ENCODE measurements at places on chromosomes 6 and 20.

DNA sequence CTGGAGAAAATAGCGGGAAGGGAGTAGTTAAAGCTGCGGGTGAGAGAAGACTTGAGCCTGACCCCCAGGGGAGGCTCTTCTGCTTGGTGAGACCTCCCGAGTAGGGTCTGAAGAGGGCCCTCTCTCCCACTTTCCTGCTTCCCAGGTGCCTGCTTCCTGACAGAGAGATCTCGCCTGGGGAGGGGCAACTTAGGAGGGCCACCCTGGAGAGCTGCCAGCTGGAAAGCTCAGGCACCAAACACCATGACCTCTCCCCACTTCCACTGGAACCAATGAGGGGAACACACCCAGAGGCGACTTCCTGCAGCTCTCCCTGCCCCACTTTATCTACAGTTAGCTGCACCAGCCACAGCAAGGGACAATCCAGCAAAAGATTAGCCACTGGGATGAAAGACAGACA is 208.0 kb downstream of the TBXT start:
- no peak for DNase-seq

- DNase-seq: no peak
These were observed 14.3 kb upstream of the LAMP5 start for GRCh38 chr20:9500121-9500520.

- no peak for DNase-seq
These were observed 3.7 kb upstream of the MMP9 start for GRCh38 chr20:46004889-46005473.

DNA sequence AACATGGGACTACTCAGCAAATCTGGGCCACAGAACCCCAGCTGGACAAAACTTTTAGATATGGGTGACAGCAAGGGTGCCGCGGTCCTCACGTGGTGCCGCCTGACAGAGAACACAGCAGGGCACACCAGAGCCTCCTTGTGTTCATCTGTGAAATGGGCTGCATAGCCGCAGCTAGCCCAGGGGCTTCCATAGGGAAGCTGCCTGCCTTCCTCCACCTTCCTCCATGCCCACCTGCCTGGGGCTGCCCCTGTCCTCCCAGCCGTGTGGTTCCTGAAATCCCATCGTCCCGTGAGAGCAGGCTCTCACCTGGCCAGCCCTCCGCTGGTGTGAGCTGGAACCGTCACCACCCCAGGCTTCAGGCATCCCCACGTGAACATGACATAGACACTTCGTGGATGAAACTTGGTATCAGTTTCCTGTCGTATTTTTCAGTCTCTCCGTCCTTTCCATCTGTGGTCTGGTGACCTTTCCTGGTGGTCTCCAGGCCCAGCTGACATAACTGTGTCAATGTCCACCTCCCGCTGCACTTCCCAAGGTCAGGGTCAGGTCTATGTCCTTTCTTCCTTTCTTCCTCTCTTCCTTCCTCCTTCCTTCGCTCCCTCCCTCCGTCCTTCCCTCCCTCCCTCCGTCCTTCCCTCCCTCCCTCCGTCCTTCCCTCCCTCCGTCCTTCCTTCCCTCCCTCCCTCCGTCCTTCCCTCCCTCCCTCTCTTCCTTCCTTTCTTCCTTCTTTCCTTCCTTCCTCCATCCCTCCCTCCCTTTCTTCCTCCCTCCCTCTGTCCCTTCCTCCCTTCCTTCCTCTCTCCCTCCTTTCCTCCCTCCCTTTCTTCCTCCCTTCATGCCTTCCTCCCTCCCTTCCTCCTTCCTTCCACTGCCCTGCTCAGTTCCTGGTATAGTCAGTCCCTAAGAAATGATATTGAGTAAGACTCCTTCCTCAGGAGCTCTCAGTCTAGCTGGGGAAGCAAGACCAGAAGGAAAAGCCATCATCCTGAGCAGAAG is 78.8 kb downstream of the GRM4 start:
- no peak for DNase-seq

DNA sequence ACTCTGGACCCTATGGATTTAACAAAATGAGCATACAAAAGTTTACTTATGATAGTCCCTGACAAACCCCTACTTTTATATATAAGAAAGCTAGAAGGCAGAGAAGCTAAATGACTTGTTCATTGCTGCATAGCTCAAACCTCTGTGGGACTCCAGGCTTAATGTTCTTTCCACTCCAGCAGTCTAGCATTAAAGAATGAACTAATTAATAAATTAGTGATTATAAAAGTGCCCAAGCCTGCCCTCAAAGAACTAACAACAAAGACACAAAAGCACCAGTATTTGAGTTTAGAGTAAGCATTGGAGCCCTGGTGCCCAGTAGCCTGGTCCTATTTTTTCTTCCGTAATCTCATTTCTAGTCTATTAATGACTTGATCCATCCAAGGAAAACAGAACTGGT is 59.9 kb downstream of the LAMA4 start:
- DNase-seq: no peak

GRCh38 chr20:62168890-62169435 is 13.9 kb upstream of the MTG2 start:
- DNase-seq: no peak

- no peak for DNase-seq
These were observed 22.2 kb downstream of the EIF2S2 start for GRCh38 chr20:34089655-34090345.

- DNase-seq: no peak
These were observed 44.0 kb downstream of the BCAS4 start for GRCh38 chr20:50838707-50839385.

- no peak for DNase-seq
These were observed 812 bp downstream of the SLC9A8 start for GRCh38 chr20:49813305-49813974.

GRCh38 chr6:162921062-162921461 is 193.3 kb downstream of the PACRG start:
- DNase-seq: no peak

DNA sequence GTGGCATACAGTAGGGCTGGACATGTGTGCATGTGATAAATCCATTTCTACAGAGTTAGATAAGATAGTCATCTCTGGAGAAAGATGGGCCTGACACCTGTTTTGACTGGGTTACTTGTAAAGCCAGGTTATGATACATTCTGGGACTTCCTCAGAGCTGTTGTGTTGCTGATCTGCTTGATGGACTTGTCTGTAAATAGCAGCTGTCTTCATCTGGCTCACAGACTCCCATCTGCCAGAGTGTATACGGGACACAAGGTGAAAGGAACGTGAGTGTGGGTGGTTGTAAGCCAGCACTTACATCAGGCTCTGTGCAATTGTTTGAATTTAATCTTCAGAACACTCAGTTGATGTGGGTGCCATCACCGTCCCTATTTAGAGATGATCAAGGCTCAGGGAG is 49.8 kb downstream of the ZDHHC14 start:
- no peak for DNase-seq

DNA sequence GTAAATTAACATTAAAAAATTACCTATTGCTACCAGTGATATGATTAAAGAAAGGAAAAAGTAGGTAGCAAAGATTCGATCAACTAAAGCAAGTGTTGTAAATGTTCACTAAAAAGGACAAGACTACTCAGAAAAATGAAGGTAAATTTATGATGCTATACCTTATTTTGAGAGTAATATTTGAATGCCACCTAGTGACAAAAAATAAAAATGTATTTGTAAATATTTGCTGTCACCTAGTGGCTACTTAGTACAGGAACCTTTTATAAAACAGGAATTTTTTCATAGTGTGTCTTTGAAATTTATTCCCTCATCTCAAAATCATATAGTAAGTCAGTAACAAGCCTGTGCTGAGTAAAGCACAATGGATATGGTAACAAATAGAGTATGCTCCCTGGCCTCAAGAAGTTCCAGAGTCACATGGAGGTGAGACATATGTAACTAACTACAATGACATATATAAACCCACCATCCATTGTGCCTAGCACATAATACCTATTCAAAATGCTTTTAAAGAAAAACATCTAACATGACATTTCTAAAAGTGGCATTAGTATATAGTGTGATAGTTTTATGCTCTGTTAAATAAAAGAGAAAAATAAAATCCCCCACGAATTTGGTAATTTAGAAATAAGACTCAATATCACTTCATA is 193.1 kb upstream of the SIM1 start:
- DNase-seq: no peak

DNA sequence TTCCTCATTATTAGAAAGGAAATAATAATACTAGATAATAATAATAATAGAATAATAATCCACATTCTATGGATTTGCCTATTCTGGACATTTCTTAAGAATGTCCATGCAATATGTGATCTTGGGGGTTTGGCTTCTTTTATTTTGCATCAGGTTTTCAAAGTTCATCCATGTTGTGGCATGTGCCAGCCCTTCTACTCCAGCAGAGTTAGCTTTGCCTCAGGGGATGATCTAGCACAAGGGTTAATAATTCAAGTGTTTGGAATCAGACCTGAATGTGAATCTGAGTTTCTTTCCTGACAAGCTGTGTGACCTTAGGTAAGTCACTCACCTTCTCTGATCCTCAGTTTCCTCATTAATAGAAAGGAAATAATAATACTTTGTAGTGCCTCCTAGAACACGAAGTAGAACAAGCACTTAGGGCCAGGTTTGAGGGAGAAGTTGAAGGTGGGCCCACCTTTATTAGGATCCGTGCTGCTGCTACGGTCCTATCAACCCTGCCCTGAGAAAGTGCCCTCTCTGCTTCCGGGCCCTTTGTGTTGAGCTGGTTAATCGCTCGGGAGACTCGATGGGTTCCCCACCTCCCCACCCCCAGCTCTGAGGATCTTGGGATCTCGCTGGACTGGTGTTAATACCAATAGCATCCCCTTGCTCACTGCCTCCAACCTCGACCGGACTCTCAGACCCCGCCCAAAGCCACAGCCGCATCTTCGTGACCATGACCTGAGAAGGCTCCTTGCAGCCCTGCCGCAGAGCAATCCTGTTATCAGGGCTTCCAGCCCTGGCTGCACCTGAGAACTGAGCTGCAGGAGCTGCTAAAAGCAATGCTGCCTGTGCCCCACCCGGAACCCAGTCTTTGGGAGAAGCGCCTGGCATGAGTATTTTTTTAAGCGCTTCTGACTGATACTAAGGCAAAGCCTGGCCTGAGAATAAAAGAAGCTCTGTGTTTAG is 26.9 kb downstream of the RBM38 start:
- no peak for DNase-seq

GRCh38 chr20:43549416-43550065 is 9.3 kb upstream of the SGK2 start:
- DNase-seq: no peak

GRCh38 chr6:53959717-53960116 is 151.5 kb upstream of the MLIP start:
- DNase-seq: no peak
